ENCODE measurements at places on chromosomes 5 and 9.

GRCh38 chr9:132020272-132020671 is 59.4 kb downstream of the MED27 start:
- DNase-seq = no peak

- no peak for DNase-seq
Observed at GRCh38 chr5:178431063-178431781, 159.0 kb downstream of the COL23A1 start.

DNA sequence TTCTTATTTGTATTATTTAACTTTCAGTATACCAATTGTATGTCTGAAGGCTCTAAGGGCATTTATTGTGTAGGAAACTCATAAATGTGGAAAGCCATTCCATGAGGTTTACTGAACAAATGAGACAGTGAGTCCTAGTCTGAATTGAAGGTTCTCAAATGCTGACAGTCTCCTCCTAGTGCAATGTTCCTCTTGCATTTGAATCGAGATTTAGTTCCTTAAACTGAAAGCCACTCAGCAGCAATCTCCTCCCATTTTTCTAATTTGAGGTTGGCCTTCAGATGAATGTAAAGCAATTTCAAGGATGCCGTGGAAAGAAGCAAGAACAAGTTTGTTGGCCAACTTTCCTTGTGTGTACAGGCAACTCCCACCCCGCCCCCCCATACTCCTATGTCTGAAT is 493.2 kb upstream of the KLF4 start:
- no peak for DNase-seq

- no peak for DNase-seq
Observed at GRCh38 chr9:86614871-86615849, 260.9 kb upstream of the TUT7 start.

DNA sequence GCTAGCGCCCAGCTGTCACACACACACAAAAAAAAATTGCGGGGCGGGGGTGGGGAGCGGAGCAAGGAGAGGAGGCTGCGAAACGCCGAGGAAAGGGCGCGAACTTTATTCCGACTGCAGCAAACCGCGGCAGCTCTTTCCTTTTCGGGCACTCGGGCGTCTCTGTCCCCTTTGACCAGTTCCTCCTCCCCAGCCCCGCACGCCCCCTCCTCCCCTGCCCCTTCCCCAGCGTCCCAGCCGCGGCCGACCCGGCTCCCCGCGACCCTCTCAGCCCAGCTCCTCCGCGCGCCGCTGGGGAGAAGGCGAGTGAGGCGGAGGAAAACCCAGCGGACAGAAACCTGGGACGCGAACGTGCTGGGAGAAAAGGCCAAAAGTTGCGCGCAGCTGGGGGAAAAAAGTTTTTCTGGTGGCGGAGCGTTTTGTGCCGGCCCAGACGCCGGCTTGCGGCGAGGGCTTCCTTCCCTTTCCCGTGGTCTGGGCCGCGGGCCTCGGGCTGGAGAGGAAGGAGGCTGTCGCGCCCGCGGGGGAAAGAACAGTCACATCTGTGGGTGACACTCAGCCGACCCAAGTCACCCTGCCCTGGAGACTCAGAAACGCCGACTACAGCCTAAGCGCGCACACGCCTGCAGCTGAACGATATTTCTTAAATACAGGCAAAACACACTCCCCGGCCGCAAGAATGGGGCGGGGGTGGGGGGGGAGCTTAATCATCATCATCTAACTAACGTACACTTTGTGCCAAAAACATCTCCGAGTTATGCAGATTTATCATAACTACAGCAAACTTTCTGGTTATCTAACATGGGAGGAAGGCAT is 1.1 kb upstream of the BNC2 start:
- DNase-seq = peak; percentile 44

GRCh38 chr5:94618029-94618492 is 343 bp downstream of the KIAA0825 start:
- DNase-seq = peak; percentile 82

DNA sequence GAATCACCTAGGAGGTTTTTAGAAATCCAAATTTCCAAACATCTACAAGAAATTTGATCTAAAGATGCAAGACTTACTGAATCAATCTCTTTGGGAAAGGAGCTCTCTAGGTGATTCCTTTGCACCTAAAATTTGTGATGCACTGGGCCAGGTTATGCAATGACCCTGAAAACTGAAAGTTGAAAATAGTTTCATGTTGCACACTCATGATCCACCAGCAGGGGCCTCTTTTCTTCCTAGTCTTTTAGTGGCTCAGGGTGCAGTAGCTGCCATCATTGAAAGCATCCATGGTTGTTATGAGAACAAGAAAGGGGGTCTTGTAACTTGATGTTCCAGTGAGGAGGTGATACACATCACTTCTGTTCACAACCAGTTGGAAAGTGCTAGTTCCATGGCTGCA is 486.8 kb downstream of the PSAT1 start:
- no peak for DNase-seq

- DNase-seq = no peak
Observed at GRCh38 chr5:3948838-3949237, 353.2 kb downstream of the IRX1 start.

- DNase-seq = no peak
Observed at GRCh38 chr9:86483496-86483895, 129.3 kb upstream of the TUT7 start.

GRCh38 chr9:93197670-93198069 is 13.7 kb downstream of the WNK2 start:
- no peak for DNase-seq

- DNase-seq = peak; percentile 11
Observed at GRCh38 chr9:16100537-16101091, 547.8 kb downstream of the CCDC171 start.

DNA sequence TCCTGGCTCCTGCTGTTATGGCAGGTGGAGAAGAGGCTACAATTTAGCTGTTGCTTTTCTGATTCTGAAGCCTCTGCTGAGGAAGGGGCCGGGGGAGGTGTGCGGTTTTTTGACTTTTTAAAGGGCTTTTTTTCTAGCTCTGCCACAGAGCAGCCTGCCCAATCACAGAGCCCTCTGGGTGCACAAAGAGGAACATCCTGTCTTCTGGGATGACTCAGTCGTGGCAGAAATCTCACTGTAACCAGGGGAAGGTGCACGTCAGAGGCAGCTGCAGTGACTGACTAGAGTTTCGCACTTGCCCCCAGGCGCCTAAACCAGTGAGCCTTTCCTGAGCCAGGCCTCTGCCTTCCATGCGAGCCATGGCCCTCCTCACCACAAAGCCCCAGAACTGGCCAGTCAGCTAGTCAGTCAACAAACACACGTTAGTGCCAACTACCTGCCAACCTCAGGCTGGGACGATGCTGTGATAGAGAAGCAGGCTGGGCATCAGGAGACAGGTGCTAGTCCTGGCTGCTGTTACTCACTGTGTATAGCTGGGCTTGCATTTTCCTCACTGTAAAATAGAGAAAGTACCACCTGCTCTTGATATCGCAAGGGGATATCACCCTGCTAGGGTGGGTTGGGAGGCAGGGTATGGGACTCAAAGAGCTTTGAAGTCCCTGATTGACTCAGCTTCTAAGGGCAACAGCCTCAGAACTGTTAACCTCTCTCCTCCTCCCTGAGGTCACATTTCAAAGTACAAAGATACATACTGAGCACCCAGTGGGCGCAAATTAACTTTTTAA is 2.2 kb downstream of the AKNA start:
- peak; percentile 89 for DNase-seq

GRCh38 chr9:114856942-114857315 is 51.1 kb upstream of the TNFSF15 start:
- no peak for DNase-seq

DNA sequence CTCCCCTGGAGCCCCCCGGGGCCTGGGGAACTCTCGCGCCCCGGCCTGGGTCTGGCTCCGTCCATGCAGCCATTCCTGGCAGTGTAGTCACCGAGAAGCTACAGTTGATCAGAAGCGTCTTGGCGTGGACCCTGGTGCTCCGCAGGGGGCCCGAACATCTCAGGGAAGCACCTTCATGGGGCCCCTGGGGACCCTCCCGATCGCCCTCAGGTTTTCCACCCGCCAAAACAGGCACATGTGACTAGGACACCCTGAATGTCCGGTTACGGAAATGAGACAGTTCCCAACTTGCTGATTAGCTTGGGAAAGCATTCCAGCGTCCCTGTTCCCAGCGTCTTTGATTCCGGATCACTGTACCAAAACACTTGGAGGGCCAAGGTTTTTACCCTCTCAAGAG is 472 bp downstream of the FBXO4 start:
- no peak for DNase-seq

- no peak for DNase-seq
Observed at GRCh38 chr9:77022783-77023440, 3.5 kb downstream of the FOXB2 start.

GRCh38 chr5:149636861-149637246 is 55.6 kb downstream of the ARHGEF37 start:
- no peak for DNase-seq

DNA sequence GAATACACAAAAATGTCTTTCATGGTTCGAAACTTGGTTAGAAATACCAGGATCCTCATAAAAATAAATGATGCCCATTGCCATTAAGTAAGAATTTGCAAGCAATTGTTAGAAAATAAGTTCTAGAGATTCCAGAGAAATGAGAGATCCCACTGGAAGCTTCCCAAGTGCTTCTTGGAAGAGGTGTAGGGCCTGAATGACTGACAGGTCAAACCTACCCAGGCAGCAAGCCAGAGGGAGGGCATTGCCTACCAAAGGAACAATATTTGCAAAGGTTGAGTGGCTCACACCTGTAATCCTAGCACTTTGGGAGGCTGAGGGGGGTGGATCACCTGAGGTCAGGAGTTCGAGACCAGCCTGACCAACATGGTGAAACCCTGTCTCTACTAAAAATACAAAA is 777.0 kb upstream of the WWC1 start:
- DNase-seq = no peak

DNA sequence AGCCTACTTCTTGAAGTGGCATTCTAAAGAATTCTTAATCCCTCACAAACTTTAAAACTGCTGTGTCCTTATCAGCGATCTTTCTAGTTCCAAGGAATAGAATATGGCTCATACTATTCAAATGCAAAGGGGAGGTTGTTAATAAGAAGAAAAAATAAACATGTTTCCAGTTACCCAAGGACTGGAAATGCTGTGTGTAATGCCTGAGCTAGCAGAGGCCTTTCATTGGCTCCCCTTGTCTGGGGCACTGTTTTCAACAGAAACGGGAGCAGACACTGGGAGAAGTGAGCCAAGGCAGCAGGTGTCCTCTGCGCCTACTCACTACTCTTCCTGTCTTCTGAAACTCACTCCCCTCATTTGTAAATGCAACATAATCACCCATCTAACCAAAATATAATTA is 253.0 kb downstream of the MARCHF11 start:
- no peak for DNase-seq

DNA sequence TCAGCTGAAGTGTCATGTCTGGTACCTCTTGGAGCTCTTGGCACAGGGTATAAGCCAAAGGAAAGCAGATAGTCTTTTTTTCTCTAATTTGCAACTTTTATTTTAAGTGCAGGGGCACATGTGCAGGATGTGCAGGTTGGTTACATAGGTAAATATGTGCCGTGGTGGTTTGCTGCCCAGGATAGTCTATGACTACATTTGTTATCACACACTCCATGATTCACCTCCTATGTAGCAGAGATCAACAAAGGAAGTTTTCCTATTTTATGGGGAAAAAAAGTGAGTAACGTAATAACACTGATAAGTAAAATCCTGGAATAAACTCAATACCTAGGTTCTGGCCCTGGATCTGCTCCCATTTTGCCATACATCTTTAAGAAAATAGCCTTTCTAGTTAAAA is 234.6 kb downstream of the CAAP1 start:
- no peak for DNase-seq

GRCh38 chr9:117462861-117463260 is 48.0 kb upstream of the ASTN2 start:
- DNase-seq = no peak

- DNase-seq = no peak
Observed at GRCh38 chr5:178589180-178590140, 733 bp downstream of the COL23A1 start.

DNA sequence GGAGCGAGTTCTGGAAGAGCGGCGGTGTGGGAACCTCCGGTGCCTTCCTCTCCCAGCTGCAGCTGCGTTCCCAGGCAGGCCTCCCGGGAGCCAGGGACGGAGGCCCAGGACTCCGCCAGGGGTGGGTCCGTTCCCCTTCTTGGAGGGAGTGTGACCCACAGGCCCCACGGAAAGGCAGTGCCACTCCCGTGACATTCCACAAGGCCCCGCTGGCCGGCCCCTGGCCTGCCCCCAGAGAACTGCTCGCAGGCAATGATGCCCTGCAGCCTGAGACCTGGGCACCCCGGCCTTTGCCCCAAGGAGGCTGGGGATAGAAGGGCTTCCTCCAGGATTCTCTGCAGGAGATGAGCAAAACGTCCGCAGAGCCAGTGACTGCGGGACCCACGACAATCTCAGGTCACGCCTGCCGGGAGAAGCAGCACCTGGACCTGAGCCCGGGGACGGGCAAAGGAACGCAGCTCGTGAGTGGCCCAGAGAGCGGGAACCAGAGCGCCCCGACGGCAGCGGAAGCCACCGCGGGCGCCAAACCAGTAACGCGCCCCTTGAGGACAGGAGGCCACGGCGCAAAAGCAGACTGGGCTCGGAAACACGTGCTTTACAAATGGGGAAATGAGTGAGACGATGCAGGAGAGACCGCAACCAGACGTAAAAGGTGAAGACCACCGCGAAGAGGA is 9.3 kb downstream of the OBP2B start:
- peak; percentile 31 for DNase-seq

- peak; percentile 17 for DNase-seq
Observed at GRCh38 chr9:134088063-134088725, 20.4 kb upstream of the BRD3 start.

DNA sequence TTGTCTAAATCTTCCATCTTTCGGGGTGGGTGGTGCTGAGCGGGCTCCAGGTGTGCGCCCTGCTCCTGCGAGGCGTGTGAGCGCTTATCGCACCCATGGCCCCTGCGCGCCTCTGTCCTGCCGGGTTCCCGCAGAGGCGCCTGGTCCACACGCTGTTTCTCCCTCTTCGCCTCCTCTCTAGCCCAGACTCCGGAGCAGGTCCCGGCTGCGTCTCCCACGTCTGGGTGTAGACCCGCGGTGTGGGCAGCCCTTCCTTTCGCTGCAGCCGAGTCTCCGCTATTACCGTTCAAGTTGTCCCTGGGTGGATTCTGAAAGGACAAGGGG is 40.5 kb upstream of the PLEKHG4B start:
- DNase-seq = no peak

DNA sequence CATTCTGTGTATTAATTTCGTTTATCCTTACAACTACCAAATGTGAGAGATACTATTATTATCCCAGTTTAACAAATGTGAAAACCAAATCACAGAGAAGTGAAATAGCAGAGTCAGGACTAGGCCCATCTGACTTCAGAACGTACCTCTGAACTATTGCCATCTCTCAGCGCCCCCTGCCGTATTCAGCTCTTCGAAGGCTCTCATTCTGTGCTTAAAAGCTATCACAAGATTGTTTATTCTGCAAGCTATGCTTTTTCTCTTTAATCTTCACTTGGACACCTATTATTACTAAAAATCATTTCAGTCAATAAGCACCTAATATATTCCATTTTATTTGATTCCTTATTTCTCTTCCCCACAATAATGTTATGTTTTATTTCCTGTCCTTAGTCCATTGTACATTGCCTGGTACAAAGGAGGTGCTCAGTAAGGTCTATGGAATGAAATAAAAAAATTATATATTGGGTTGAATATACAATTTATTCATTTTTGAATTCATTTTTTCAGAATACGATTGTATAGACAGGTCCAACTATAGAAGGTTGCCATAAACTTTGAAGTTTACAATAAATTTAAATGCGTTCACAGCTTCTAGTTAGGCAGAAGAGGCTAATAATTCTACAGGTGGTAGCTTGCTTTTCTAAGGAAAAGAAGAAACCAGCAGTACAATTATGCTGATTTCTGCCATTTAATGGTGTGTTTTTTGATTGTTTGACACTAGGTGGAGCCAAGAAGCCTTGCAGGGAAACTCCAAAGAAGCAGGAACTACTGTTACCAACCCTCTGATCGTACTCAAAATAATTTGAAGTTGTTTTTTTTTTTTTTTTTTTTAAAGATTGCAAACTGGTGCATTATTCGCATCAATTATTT is 202.2 kb upstream of the DMRTA1 start:
- DNase-seq = peak; percentile 37
